ENCODE measurements at places on chromosomes 16 and 17.

DNA sequence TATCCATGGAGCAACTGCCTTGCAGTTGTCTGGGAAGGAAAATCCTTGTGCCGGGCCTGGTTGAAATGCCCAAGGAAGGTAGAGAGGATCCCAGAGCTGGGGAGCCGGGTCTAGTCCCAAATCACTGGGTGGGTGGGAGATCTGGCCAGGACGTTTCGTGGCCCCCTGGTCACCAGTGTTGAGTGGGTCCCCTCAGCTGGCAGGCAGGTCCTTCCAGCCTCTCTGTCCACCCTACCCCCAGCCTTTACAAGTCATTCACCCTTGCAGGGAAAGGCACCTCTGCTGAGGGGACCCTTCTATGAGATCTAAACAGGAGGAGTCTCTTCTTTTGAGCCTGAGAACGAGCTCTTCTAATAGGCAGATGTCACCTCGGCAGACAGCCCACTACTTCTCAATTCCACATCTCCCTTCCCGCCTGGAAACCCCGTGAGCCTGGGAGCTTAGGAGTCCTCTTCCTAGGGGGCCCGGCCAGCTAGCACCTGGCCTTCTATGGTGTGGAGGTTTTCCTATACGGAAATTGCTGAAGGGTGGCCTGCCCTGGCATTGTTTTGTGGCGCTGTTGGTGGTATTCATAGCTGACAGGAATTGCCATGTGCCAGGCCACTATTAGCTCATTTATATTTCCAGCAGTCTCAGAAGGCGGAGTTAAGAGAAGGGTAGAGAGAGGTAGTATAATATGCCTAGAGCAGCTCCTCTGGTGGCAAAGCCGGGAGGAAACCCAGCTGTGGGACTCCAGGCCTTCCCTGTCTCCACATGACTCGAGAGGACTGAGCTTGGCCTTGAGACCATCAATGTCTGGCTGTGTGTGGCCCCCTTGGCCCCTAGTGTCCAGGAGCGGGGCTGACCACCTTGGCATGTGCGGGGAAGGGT is 13.3 kb downstream of the MPRIP start:
- no peak for DNase-seq

DNA sequence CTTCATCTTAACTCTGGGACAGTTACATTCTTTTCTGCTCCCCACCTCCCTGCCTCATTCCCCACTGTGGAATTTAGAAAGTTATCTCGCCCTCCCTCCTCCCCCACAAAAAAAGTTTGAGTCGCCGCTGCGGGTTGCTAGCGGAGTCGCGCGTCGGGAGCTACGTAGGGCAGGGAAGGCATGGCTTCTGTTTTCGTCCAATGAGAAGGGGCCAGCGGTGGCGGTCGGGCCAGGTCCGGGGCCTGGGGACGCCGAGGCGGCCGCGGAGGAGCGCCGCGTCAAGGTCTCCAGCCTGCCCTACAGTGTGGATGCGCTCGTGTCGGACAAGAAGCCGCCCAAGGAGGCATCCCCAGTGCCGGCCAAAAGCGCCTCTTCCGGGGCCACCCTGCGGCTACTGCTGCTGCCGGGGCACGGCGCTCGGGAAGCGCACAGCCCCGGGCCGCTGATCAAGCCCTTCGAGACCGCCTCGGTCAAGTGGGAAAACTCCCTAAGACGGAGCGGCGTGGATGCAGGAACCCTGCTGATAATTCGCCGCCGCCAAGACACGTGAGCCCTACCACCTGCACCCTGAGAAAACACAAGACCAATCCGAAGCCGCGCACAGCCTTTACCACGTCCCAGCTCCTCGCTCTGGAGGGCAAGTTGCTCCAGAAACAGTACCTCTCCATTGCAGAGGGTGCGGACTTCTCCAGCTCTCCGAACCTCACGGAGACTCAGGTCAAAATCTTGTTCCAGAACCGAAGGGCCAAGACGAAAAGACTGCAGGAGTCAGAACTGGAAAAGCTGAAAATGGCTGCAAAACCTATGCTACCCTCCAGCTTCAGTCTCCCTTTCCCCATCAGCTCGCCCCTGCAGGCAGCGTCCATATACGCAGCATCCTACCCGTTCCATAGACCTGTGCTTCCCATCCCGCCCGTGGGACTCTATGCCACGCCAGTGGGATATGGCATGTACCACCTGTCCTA is 8.9 kb downstream of the OR4D1 start:
- DNase-seq = no peak

DNA sequence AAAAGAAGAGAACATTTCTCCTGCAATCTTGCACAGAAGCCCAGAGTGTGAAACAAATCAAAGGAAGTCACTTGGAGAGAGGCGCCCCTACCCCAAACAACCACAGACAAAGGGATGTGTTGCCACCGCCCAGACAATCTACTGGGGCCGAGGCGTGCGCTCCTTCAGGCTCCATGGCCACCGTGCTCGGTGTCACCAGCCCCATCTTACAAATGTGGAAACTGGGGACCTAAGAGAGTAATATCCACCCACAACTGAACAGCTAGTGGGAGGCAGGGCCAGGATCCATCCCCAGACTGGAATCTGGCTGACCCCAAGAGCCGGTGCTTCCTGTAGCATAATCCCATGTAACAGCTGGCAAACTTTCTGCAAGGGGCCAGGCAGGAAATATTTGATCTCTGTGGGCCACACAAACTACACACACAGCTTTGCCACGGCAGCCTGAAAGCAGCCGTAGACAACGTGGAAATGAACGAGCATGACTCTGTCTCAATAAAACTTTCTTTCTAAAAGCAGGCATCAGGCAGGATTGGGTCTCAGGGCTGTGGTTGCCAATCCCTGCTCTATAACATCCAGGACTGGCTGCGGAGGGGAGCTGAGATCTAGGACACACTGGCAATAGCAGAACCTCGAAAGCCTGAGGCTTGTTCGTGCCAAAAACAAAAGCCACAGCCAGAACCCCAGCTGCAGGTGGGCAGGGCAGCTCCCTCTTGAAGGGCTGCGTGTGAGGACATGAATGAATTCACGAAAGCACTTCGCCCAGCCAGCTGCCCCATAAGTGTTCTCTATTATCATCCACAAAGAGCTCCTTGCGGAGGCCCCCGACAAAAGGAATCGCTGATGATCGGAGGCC is 26.6 kb upstream of the GINS2 start:
- no peak for DNase-seq

DNA sequence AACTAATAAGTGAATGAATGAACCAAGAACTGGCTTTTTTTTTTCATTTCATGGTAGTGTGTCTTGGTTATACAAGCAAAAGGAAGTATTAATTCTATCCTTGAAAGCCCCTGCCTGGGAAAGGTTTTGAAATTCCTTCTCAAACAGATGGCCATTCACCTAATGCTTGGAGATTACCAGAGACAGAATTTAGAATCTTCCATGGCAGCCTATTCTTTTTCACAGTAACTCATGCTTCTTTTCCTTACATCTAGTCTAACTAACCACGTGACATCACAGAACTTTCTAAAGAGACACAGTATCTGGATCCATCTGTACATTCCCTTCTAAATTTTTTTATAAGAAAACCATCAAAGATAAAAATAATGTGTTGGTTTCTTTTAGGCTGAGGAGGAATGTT is 151.6 kb downstream of the FTO start:
- no peak for DNase-seq

GRCh38 chr17:44207319-44207718 is 7.6 kb upstream of the ATXN7L3 start:
- DNase-seq = no peak

- DNase-seq = no peak
These were observed 266.4 kb downstream of the MRTFB start for GRCh38 chr16:14337303-14338191.

- DNase-seq = no peak
These were observed 69.8 kb upstream of the TOB1 start for GRCh38 chr17:50935996-50936266.

GRCh38 chr17:50117202-50118051 is 12.5 kb downstream of the SAMD14 start:
- DNase-seq = no peak

GRCh38 chr17:75640556-75641119 is 7.4 kb downstream of the SMIM5 start:
- DNase-seq = no peak

DNA sequence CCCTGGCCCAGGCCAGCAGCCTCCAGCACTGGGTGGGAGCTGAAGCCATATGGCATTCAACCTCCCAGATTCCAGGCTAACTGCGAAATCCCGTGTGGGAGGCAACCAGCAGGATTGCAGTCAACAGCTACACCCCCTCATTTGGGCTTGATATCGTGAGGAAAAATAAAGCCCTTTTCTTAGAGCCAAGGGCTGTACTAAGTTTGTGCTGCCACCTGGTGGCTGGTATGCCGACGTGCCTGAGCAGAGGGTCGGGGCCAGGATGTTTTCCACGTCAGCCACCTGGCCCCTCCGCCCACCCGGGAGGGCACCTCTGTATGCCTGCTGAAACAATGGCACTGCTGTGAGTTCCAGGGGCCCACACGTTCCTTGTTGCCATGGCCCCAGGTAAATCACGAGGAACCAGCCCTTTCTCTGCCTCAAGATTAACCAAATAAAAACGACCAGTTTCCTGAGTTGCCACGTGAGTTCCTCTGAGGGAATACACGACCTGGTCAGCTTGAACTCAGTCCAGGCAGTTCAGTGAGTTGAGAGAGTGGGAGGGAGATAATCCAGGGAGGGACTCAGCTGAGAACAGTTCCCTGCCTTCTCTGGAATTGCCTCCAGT is 9.0 kb downstream of the TMEM98 start:
- no peak for DNase-seq

DNA sequence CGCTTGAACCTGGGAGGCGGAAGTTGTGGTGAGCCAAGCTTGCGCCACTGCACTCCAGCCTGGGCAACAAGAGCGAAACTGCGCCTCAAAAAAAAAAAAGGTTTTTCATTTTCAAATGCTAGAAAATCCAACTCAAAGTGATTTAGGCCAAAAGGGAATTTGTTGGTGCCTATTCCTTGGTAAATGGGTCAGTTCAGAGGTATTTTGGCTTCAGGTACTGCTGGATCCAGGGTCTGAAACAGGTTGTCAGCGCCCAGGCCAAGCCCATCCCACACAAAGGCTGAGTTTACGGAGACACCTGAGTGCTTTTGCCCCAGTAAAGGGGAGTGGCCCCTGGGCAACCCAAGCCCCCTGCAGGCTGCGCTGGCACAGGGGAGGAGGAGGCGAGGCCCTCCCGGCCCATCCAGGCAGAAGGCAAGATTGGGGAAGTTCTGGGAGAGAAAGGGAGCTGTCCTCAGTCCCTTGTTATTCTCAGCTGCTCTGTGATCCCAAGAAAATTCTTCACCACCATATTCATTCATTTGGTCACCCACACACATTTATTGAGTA is 8.5 kb upstream of the JPH3 start:
- DNase-seq = no peak

DNA sequence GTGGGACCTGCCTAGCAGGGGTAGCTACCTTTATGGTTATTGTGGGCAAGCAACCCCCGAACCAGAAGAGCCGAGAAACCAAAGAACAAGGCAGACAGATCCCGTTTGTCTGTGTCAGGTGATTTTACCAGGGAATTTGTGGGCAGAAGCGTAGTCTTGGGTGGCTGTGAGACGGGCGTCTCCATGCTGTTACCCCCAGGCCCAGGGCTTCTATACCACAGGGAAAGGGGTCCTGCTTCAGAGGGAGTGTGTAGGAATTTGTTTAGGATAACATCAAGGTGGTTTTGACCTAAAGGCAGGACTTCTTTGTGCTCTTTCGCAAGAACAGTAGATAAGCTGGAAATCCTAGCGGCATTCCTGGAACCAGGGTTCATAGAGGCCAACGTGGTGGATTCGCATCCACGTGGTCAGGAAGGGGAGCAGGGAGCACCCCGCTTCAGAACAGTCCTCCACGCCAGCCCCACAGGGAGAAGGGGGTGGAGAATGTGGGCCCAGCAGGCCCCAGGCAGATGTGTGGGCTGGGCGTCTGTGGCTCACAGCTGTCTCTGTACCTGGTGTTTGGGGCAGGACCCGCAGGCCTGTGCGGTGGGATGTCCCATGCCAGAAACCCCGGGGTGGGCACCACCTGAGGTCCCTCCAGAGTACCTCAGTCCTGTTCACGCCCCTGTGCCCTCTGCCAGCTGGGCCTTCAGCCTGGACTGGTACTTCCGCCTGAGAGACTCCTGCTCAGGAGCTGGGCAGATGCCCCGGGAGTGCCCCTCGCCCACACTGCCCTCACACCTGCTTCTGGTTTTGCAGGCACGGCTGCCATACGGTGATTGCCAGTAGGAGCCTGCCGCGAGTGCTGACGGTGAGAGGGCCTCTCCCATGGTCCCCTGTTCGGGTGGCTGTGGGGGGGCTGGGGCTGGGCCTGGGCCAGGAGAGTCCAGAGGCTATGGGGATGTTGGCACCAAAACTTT is 4.1 kb downstream of the DECR2 start:
- no peak for DNase-seq

DNA sequence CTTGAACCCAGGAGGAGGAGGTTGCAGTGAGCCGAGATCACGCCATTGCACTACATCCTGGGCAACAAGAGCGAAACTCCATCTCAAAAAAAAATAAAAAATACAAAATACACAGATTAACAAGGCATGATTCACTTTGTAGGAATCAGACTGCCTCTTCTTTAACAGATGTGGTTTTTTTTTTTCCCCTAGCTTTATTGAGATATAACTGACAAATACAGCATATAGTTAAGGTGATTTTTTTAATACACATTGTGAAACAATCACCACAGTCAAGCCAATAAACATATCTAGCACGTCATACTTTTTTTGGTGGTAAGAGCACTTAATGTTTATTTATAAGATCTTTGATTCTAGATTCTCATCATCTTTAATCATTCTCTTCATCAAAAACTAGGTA is 87.8 kb downstream of the SPAG9 start:
- DNase-seq = no peak

- no peak for DNase-seq
These were observed 380.7 kb upstream of the PSMD7 start for GRCh38 chr16:73915935-73916334.

DNA sequence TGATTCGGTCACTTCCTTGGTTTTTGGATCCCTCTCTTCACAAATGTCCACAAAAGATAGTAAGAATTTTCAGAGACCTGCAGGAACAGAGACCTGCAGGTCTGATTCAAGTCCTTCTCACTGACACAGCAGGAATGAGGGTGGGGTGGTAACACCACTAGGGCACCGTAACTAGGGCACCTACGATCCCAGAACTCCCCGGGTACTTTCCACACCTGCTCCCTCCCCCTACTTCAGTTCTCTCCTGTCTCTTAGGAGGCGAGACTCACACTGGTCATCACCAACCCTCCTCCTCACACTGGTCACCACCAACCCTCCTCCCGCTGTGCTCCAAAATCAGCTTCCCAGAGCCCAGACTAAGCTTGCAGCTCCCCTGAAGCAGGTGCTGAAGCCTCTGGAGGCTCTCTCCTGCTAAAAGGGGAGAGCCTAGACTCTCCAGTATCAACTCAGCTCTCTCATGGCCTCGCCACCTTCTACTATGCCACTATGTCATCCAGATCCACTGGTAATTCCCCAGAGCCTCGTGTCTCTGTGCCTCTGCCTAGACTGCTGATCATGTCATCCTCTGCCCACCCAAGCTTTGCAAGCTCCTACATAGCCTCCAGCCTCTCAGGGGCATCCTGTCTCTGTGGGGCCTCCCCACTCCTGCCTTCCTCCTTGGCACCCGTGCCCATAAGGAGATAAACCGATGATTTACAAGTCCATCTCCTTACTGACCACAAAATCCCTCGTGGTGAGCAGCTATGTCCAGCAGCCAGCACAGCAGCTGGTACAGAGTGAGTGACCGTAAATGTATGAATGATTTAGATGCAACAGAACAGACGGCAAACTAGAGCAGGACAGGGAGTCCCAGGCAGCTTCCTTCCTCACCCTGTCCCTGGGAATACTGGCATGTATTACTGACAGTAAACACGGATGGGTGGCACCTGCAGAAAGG is 63.4 kb upstream of the GSG1L start:
- DNase-seq = no peak

GRCh38 chr16:57045694-57046381 is 46.5 kb upstream of the CPNE2 start:
- peak; percentile 41 for DNase-seq

Measured in fibroblast of skin of left quadriceps (primary cell).